ENCODE measurements at places on chromosomes 7 and 10. TPM values are rescaled to one million over a fixed set of nuclear protein-coding genes. Genes with fewer than 3 reads are reported as not detected.

The MACC1 gene
- polyA plus RNA-seq, result 0.14 TPM

The JAKMIP3 gene
- polyA plus RNA-seq, result 6.1 TPM

The GRID2IP gene
- 0.36 TPM for polyA plus RNA-seq

The SPDYE5 gene
- 10.2 TPM for polyA plus RNA-seq

The LRGUK gene
- 2.5 TPM for polyA plus RNA-seq

The ADGRA1 gene
- polyA plus RNA-seq, result 31.1 TPM

The VIPR2 gene
- polyA plus RNA-seq, result 6.8 TPM

GRCh38 chr10:30095631-30096422 lies 36.4 kb upstream of the JCAD start:
- DNase-seq, result no peak
- no peaks in the 10 kb centered on the region for H3K27me3 ChIP-seq
- no peak overlapping the region for H3K27ac ChIP-seq
- no peak overlapping the region for H3K4me3 ChIP-seq
- no peaks in the 10 kb centered on the region for H3K36me3 ChIP-seq

- no peaks in the 10 kb centered on the region for H3K27me3 ChIP-seq
- H3K27ac ChIP-seq, result no peak overlapping the region
- H3K4me3 ChIP-seq, result no peak overlapping the region
- DNase-seq, result no peak
- H3K36me3 ChIP-seq, result peaks cover 56% of the 10 kb centered on the region
Measured at GRCh38 chr10:73814896-73815718, 3.7 kb upstream of the NDST2 start.

GRCh38 chr7:33554046-33554445 lies 351.3 kb upstream of the BMPER start:
- DNase-seq, result no peak
- no peak overlapping the region for H3K27ac ChIP-seq
- H3K27me3 ChIP-seq, result no peaks in the 10 kb centered on the region
- H3K36me3 ChIP-seq, result no peaks in the 10 kb centered on the region

GRCh38 chr7:69597278-69598076 lies 798 bp upstream of the AUTS2 start:
- peaks cover 19% of the 10 kb centered on the region for H3K4me1 ChIP-seq
- peak overlapping the region; percentile 62 for H3K4me3 ChIP-seq
- H3K27ac ChIP-seq, result peak overlapping the region; percentile 57
- no peak for DNase-seq

DNA sequence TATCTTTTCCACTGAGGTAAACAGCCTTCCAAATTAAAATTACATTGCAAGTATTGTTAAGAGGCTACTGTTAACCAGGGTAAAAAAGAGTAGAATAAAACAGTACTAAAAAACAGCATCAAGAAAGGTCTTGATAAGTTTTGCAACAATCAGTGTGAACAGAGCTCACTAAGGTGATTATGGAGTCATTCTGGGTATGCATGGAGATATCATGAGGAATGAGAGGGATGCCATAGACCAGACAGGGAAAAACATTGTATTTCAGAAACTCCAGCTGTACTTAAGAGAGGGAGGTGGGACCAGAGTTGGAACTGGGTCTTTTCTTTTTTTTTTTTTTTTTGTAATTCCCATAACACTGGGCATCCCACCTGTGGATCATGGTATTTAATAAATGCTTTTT lies 549.6 kb downstream of the INHBA start:
- H3K27me3 ChIP-seq, result no peaks in the 10 kb centered on the region
- no peak for DNase-seq
- no peak overlapping the region for H3K27ac ChIP-seq

- no peak overlapping the region for H3K4me3 ChIP-seq
- no peak overlapping the region for H3K27ac ChIP-seq
- H3K27me3 ChIP-seq, result no peaks in the 10 kb centered on the region
- no peaks in the 10 kb centered on the region for H3K36me3 ChIP-seq
- no peak for DNase-seq
Measured at GRCh38 chr10:105879401-105879800, 1238.3 kb downstream of the SORCS3 start.

DNA sequence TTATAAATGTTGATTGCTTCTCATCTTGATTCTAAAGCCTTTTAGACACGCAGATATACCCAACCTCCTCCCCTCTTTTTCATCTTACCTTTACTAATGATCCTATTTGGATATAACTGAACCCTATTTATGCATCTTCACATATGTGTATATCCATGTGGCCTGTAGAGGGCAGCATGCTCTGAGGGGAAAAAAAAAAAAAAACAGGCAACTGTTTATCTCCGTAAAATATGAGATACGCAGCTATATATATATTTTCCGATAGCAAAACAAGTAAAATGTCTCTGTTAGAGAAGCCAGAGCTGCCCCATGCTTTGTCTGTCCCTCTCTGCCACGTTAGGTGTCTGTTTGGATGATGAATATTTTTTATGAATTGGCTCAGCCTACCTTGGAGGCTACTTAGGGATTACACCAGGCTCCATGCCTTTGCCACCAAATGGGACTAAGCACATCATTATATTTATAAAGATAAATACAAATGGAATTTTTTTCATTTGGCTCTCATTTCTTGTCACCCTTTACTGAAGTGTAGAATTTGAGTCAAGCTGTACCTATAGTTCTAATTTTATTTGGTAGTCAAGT lies 174.8 kb upstream of the FZD1 start:
- H3K27ac ChIP-seq, result no peak overlapping the region
- no peaks in the 10 kb centered on the region for H3K27me3 ChIP-seq
- DNase-seq, result no peak
- H3K36me3 ChIP-seq, result no peaks in the 10 kb centered on the region
- H3K4me1 ChIP-seq, result peaks cover under 1% of the 10 kb centered on the region
- H3K4me3 ChIP-seq, result no peak overlapping the region

GRCh38 chr7:97851683-97852082 lies 20.5 kb downstream of the ASNS start:
- no peaks in the 10 kb centered on the region for H3K4me1 ChIP-seq
- H3K36me3 ChIP-seq, result peaks cover 3% of the 10 kb centered on the region

GRCh38 chr10:86376403-86376802 lies 9.8 kb upstream of the GRID1 start:
- no peak overlapping the region for H3K4me3 ChIP-seq
- H3K36me3 ChIP-seq, result no peaks in the 10 kb centered on the region
- H3K27ac ChIP-seq, result no peak overlapping the region
- DNase-seq, result no peak
- peaks cover 13% of the 10 kb centered on the region for H3K4me1 ChIP-seq

DNA sequence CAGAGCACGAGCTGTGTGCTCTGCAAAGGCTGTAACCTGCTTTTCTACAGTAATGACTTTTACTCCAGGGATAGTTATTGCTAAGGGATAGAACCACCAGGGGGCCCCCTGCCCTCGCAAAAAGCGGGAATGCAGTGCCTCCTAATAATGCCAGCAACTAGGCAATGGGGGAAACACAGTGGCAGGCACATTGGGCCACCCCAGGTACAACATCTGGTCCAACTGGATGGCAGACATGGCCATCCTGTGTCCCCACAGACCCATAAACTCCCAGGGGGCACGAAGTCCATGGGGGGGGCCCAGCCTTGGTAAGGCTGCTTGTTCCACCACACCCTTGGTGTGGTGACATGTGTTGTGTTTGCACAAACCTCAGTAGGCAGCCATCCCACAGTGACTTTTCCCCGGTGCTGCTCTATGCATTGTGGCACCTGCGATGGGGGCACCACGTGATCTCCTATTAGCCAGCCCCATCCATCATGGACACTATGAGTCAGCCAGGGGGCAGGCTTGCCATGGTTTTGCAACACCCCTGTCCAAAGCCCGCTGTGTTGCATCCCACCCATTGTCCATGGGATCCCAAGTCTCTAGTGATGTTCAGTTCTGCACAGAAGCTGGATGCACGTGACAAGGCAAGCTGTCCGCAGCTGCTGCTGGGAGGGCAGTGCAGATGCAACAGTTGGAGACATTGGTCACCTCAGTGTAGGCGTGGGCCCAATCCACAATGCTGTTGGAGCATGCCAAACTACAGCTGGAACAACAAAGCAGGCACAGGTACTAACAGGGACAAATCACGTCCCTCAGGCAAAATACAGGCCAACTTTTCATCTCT lies 84.0 kb downstream of the ANLN start:
- H3K27me3 ChIP-seq, result no peaks in the 10 kb centered on the region
- H3K4me1 ChIP-seq, result no peaks in the 10 kb centered on the region

- no peaks in the 10 kb centered on the region for H3K27me3 ChIP-seq
- H3K4me3 ChIP-seq, result no peak overlapping the region
- DNase-seq, result no peak
- H3K36me3 ChIP-seq, result peaks cover 9% of the 10 kb centered on the region
- H3K27ac ChIP-seq, result no peak overlapping the region
Measured at GRCh38 chr10:86486856-86487255, 34.7 kb downstream of the WAPL start.

DNA sequence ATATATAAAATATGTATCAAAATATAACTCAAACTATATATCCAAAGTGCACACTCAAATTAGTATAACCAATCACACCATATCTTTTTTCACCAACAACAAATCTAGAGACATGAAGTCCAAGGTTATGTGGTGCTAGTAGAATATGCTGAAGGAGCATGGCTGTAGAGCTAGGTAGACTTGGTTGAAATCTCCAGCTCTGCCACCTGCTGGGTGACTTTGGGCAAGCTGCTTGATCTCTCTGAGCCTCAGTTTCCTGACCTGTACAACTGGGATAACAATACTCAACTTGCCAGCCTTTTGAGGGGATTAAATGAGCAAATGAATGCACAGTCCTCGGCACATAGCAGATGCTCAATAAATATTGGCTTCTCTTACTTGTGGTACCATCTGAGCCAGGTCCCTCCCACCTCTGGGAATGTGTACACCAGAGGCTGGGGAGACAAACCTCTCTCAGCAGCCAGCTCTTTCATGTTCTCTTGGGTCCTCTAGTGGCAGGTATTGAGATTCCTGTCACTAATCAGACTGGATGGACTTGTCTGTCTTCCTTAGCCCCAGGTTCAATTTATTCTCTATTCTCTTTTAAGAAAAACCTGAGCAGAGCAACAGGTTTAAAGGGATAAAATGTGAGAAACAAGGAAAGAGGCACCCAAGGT lies 94.3 kb upstream of the PDE1C start:
- H3K36me3 ChIP-seq, result no peaks in the 10 kb centered on the region
- no peak overlapping the region for H3K4me3 ChIP-seq
- H3K4me1 ChIP-seq, result no peaks in the 10 kb centered on the region

DNA sequence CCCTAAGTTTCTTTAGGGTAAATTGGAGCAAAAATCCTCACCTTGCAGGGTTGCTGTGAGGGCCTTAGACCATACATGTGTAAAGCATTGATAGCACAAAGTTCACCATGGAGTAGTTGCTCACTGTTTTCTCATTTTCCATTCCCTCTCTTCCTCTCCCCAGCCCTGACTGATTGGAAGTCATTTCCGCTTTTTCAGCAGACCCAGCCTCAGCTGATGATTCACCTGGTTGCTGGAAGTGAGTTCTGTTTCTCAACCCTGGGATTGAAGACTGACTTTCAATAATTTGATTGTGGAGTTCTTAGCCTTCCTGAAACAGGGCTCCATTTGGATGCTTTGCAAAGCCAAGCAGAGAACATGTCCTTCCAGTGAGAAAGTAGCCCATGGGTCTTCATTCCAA lies 107.0 kb downstream of the PLXNA4 start:
- no peak overlapping the region for H3K4me3 ChIP-seq
- H3K27me3 ChIP-seq, result no peaks in the 10 kb centered on the region
- H3K36me3 ChIP-seq, result no peaks in the 10 kb centered on the region
- H3K4me1 ChIP-seq, result peaks cover 17% of the 10 kb centered on the region

DNA sequence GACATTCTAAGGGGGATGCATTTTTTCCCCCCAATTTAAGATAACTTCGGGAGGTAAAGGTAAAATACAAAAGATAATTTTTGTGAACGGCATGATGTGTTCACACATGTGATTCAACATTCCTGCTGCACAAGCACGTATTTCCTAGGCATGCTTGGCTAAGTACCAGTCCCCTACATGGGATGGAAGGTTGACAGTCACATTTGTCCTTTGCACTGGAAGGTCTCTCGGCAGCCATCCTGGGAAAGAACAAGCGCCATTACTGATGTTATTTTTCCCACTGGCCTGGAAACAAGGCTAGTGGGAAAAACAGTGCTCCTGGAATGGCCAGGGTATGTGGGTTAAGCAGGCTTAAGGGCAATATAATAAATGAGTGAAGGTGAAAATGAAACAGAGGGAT lies 276.2 kb upstream of the AOAH start:
- no peaks in the 10 kb centered on the region for H3K27me3 ChIP-seq
- H3K4me1 ChIP-seq, result peaks cover 1% of the 10 kb centered on the region
- H3K27ac ChIP-seq, result no peak overlapping the region
- DNase-seq, result peak; percentile 74
- no peaks in the 10 kb centered on the region for H3K36me3 ChIP-seq

GRCh38 chr7:101882005-101882421 lies 64.6 kb downstream of the CUX1 start:
- H3K36me3 ChIP-seq, result no peaks in the 10 kb centered on the region
- no peak overlapping the region for H3K27ac ChIP-seq
- peaks cover 25% of the 10 kb centered on the region for H3K4me1 ChIP-seq
- DNase-seq, result no peak

All from spinal cord (tissue), 10 donors.